ENCODE measurements at places on chromosomes 5 and 9.

GRCh38 chr5:115190388-115190787, 20.7 kb upstream of the TRIM36 start:
- DNase-seq: no peak

DNA sequence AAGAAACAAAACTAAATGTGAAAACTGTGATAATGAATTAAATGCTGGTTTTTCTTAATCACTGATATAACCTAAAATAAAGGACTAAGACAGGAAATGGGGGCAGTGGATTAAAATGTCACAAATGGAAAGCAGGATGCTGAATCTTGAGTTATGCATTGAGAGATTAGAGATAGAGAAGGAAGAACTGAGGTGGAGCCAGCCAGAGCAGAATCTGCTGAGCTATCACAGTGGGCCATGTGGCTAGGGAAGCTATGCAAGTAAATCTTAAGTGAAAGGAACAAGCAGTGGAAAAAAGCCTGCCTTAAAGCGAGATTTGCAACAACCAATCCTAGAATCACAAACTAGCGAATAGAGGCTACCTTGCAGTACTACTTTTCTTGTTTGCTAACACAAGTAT, 188.5 kb upstream of the RASA1 start:
- DNase-seq: no peak

DNA sequence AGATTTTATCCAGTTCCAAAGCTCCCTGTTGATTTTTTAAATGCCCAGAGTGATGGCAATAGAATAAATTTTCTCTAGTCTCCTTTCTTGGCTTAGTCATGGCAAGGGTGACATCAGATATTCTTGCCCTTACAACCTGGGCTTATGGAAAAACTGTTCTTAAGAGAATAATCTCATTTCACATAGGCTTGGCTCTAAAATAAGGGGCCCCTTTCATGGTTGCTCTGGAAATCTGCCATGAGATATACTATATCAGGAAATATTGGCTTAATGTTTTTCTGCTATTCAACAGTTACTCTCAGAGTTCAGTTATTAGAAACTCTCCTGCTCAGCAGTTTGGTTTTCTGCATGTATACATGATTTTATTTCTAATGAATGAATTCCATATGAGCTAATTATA, 7.8 kb downstream of the HMHB1 start:
- no peak for DNase-seq

- no peak for DNase-seq
Observed at GRCh38 chr5:156396830-156397081, 69.8 kb downstream of the SGCD start.
